A549 treated with dexamethasone at 1 μM for 4 hours (cell line): ENCODE measurements at places on chromosomes 5 and 9. TPM values are rescaled to one million over a fixed set of nuclear protein-coding genes. Genes with fewer than 3 reads are reported as not detected.

ANKRD18B gene
- 4.0 to 10.0 TPM (median 6.1 TPM) in 5 replicates for total RNA-seq

OR1J2 gene
- not detected in 5 replicates for total RNA-seq

ESM1 gene
- not detected in 5 replicates for total RNA-seq

TPRN gene
- 6.4 to 11.2 TPM (median 10.5 TPM) in 5 replicates for total RNA-seq

CCL27 gene
- 0.13 TPM in 2 of 5 replicates, not detected in the others for total RNA-seq

SLCO4C1 gene
- 0.02 TPM in 1 of 5 replicates, not detected in the others for total RNA-seq

JAK2 gene
- total RNA-seq, result 3.1 to 5.3 TPM (median 5.1 TPM) in 5 replicates

ARSK gene
- total RNA-seq, result 6.6 to 8.4 TPM (median 7.5 TPM) in 5 replicates

CCDC192 gene
- not detected in 5 replicates for total RNA-seq

GFI1B gene
- 0.05 to 0.17 TPM (median 0.06 TPM) in 5 replicates for total RNA-seq

GTF3C5 gene
- 56.0 to 67.2 TPM (median 64.5 TPM) in 5 replicates for total RNA-seq

FOXI1 gene
- total RNA-seq, result not detected in 5 replicates

SLC4A9 gene
- 0.04 TPM in 1 of 5 replicates, not detected in the others for total RNA-seq

SERINC5 gene
- 5.5 to 7.5 TPM (median 7.0 TPM) in 5 replicates for total RNA-seq

ANKRD18A gene
- total RNA-seq, result 5.5 to 13.7 TPM (median 10.0 TPM) in 5 replicates

FAM81B gene
- not detected in 5 replicates for total RNA-seq

ZFAND5 gene
- 235 to 335 TPM (median 323 TPM) in 5 replicates for total RNA-seq

CCL21 gene
- not detected in 5 replicates for total RNA-seq

PTGES2 gene
- total RNA-seq, result 72.5 to 107 TPM (median 99.1 TPM) in 5 replicates

ARL14EPL gene
- total RNA-seq, result 0.06 to 0.22 TPM (median 0.15 TPM) in 5 replicates

ATOX1 gene
- 171 to 226 TPM (median 188 TPM) in 5 replicates for total RNA-seq

FOXD1 gene
- 14.5 to 16.5 TPM (median 15.8 TPM) in 5 replicates for total RNA-seq

PCDHGA5 gene
- 0.09 to 0.21 TPM (median 0.15 TPM) in 5 replicates for total RNA-seq

TIGD6 gene
- total RNA-seq, result 5.5 to 6.5 TPM (median 5.8 TPM) in 5 replicates

EDIL3 gene
- 0.09 to 0.29 TPM (median 0.20 TPM) in 5 replicates for total RNA-seq

PCDHGA2 gene
- total RNA-seq, result 0.46 to 0.83 TPM (median 0.69 TPM) in 5 replicates

ZFP62 gene
- total RNA-seq, result 6.9 to 9.7 TPM (median 9.0 TPM) in 5 replicates

IFNA8 gene
- total RNA-seq, result not detected in 5 replicates

F2R gene
- 39.0 to 57.3 TPM (median 55.0 TPM) in 5 replicates for total RNA-seq

AQP7 gene
- total RNA-seq, result 0.14 to 0.67 TPM (median 0.33 TPM) in 5 replicates

TMEM171 gene
- total RNA-seq, result 4.3 to 5.6 TPM (median 4.9 TPM) in 5 replicates

FOXD4L6 gene
- total RNA-seq, result 0.08 to 0.09 TPM (median 0.09 TPM) in 3 of 5 replicates, not detected in the others

ABLIM3 gene
- total RNA-seq, result 16.8 to 25.1 TPM (median 21.0 TPM) in 5 replicates

GAS1 gene
- total RNA-seq, result 0.06 to 0.13 TPM (median 0.06 TPM) in 5 replicates

CDH9 gene
- total RNA-seq, result not detected in 5 replicates

IFNA21 gene
- not detected in 5 replicates for total RNA-seq

RANBP3L gene
- not detected in 5 replicates for total RNA-seq

KIF3A gene
- 8.7 to 11.6 TPM (median 10.8 TPM) in 5 replicates for total RNA-seq

ZNF618 gene
- 7.2 to 12.5 TPM (median 12.1 TPM) in 5 replicates for total RNA-seq
